ENCODE measurements at places on chromosomes 6 and 20.
A peak's percentile ranks its signal among the peaks of the same experiment; 100 is the strongest.

GRCh38 chr20:35260426-35260825 is 17.5 kb downstream of the MMP24OS start:
- H3K4me3 ChIP-seq: no peak overlapping the region
- no peak overlapping the region for H3K27ac ChIP-seq
- DNase-seq: no peak
- H3K27me3 ChIP-seq: no peaks in the 10 kb centered on the region

- no peak for DNase-seq
- no peaks in the 10 kb centered on the region for H3K4me1 ChIP-seq
- no peaks in the 10 kb centered on the region for H3K36me3 ChIP-seq
- H3K4me3 ChIP-seq: no peak overlapping the region
Measured at GRCh38 chr6:70985156-70985555, 28.3 kb upstream of the B3GAT2 start.

- no peak for DNase-seq
- no peak overlapping the region for H3K4me3 ChIP-seq
- no peaks in the 10 kb centered on the region for H3K27me3 ChIP-seq
- H3K27ac ChIP-seq: no peak overlapping the region
- peaks cover 5% of the 10 kb centered on the region for H3K36me3 ChIP-seq
Measured at GRCh38 chr6:13998356-13998755, 73.6 kb downstream of the RNF182 start.

- no peak for DNase-seq
- peaks cover 2% of the 10 kb centered on the region for H3K27me3 ChIP-seq
- no peak overlapping the region for H3K4me3 ChIP-seq
- no peaks in the 10 kb centered on the region for H3K4me1 ChIP-seq
- H3K27ac ChIP-seq: no peak overlapping the region
- no peaks in the 10 kb centered on the region for H3K36me3 ChIP-seq
Measured at GRCh38 chr6:87074101-87074621, 20.7 kb downstream of the CGA start.

DNA sequence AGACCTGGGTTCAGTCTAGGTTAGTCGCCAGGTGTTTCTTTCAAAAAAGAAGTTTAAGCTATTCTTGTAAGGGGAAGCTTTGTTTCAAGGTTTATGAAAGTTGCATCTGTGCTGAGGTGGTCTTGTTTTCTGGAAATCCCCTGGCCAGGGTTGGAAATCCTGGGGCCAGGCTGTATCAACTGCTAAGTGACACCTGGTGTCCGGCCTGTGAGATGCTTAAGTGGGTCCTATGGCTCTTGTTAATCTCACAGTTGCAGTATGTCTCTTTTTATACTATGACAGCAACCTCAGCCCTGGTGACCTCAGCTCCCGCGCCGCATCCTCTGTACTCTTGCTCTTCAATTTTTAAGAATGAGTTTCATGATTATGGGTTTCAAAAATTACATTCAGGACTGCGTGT is 72.0 kb downstream of the CHMP4B start:
- no peak overlapping the region for H3K27ac ChIP-seq
- H3K27me3 ChIP-seq: peaks cover 11% of the 10 kb centered on the region
- peaks cover 11% of the 10 kb centered on the region for H3K36me3 ChIP-seq
- no peak overlapping the region for H3K4me3 ChIP-seq
- no peak for DNase-seq

DNA sequence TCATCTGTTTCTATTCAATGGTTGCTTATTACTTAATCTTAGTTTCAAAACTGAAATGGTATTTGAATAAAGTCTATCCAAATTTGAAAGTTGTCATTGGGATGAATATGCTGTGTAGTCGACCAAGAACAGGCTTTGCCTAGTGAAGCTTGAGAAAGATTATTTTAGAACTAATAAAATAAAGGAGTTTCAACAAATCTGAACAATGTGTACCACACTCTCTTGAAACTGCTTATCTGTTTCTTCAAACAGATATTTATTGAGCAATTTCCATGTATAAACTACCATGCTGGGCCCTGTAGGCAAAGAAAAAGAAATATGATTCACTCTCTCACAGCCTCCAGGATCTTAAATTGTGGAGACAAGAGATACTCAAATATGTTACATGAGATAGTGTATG is 174.4 kb downstream of the OGFRL1 start:
- peaks cover 29% of the 10 kb centered on the region for H3K36me3 ChIP-seq
- H3K27ac ChIP-seq: no peak overlapping the region
- H3K27me3 ChIP-seq: no peaks in the 10 kb centered on the region
- H3K4me1 ChIP-seq: peaks cover 46% of the 10 kb centered on the region
- DNase-seq: no peak
- no peak overlapping the region for H3K4me3 ChIP-seq

- no peaks in the 10 kb centered on the region for H3K36me3 ChIP-seq
- H3K4me1 ChIP-seq: peaks cover 42% of the 10 kb centered on the region
- peaks cover 4% of the 10 kb centered on the region for H3K27me3 ChIP-seq
- H3K27ac ChIP-seq: no peak overlapping the region
Measured at GRCh38 chr6:33748841-33749240, 2.1 kb upstream of the IP6K3 start.

GRCh38 chr6:75135450-75135849 is 70.4 kb downstream of the COL12A1 start:
- H3K27ac ChIP-seq: no peak overlapping the region
- no peak overlapping the region for H3K4me3 ChIP-seq
- H3K4me1 ChIP-seq: peaks cover 39% of the 10 kb centered on the region

GRCh38 chr6:27911956-27912446 is at the start of gene OR2B2:
Gene OR2B2, minus strand, starts transcription at chr6:27912396. Its CDS starts 77 bp downstream, at chr6:27912319.
- DNase-seq: no peak
- no peaks in the 10 kb centered on the region for H3K4me1 ChIP-seq
- peaks cover 4% of the 10 kb centered on the region for H3K27me3 ChIP-seq
- H3K4me3 ChIP-seq: no peak within 1 kb of the TSS
- no peaks in the 10 kb centered on the region for H3K36me3 ChIP-seq

DNA sequence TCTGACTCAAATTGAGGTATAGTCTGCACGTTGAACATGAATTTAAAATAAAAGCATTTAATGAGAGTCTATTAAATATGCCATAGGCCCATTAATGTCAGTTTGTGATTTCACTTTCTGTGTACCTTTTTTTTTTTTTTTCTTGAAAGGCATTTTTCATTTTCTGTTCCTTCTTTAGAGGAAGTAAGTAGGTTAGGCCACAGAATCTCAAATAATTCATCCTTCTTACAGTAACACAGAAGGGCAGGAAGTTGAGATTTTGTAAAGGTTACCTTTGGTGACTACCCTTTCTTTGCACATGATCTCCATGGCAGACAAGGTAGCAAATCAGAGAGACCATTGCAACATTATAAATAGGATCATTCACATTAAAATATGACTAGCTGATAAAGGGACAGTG is 9.6 kb downstream of the L3MBTL3 start:
- H3K27ac ChIP-seq: no peak overlapping the region
- H3K4me3 ChIP-seq: no peak overlapping the region
- DNase-seq: no peak
- peaks cover 13% of the 10 kb centered on the region for H3K4me1 ChIP-seq
- no peaks in the 10 kb centered on the region for H3K36me3 ChIP-seq

DNA sequence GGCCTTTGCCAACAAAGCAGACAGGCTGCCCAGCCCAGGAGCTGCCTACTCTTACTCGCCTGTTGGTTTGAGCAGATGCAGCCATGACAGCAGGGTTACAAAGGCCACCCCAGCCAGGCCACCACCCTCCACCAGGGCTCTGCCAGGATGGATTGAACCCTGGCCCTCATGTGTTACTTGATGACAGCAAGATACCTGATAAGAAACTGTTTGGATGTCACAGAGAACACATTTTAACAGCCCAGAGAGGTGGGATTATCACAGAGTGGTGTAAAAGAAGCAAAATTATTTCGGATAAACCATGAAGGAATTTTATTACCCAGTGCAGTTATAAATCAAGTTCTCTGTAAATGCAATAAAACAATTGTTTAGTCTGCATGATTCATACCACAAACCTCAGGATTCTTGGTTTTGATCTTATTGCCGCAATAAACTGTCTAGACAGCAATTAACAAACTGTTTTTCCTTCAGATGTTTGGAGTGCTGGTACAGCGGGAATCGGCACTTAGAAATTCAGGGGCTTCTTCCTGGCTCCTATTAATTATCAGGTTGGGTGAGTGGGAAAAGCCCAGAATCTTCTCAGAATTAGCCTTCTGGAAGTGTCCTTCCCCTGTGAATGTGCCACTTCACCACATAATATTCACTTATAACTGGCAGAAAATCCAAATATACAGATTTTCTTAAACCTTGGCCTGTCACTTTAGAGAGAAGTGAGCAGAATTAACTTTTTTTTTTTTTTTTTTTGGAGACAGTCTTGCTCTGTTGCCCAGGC is 58.0 kb upstream of the SALL4 start:
- peak; percentile 82 for DNase-seq
- no peaks in the 10 kb centered on the region for H3K36me3 ChIP-seq
- no peak overlapping the region for H3K27ac ChIP-seq
- H3K4me3 ChIP-seq: no peak overlapping the region
- peaks cover 30% of the 10 kb centered on the region for H3K4me1 ChIP-seq

DNA sequence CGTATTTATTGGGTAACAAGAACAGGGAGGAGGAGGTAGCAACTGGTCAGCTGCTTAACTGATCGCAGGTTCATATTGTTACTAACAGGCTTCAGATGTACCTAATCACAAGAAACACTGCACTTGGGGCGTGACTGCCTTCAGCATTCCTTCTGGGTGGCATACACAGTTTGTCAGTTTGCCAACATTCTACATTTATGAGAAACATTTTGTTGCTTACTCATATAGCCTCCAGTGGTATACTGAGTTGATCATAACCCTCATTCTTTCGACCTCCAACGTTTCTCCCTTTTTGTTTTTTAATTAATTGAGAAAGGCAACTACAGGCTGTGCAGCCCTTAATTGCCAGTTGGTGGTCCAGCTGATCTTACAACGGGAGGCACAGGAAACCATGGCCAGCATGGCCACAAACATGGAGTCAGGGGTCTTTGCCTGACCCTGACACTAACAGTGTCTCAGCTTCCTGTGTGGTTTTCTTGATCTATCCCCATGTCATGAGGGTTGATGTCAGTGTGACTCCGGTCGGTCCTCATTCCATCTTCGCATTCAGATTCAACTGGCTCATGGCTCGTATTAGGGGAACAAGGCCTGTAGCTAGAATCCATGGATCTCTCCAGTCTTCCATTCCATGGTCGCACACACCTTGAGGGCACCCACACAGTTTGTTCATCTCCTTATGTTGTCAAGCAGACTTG is 9.4 kb downstream of the EPB41L2 start:
- H3K36me3 ChIP-seq: peaks cover 55% of the 10 kb centered on the region
- no peak overlapping the region for H3K4me3 ChIP-seq
- H3K27ac ChIP-seq: no peak overlapping the region
- DNase-seq: peak; percentile 58
- H3K4me1 ChIP-seq: peaks cover 57% of the 10 kb centered on the region

Measured in HFFc6 (cell line).